ENCODE measurements at places on chromosomes 12 and 14.

GRCh38 chr14:92558319-92558718 is 44.7 kb downstream of the RIN3 start:
- DNase-seq = no peak

DNA sequence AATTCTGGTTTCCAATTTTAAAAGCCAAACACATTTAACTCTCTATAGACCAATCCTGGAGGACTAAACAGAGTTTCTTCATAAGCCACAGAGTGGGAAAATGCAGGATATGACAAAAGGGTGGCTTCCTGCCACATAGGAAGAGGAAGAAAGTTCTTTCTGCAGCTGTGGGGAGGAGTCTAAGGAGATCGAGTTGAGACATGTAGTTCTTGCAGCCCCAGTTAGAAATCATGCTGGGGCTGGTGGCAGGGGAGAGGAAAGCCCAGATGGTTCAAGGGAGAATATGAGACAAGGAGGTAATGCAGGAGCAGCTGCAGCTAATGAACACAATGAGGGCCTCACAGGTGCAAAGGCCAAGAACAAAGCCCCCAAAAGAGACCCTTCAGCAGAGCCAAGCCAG is 85.0 kb upstream of the ARID2 start:
- DNase-seq = no peak

DNA sequence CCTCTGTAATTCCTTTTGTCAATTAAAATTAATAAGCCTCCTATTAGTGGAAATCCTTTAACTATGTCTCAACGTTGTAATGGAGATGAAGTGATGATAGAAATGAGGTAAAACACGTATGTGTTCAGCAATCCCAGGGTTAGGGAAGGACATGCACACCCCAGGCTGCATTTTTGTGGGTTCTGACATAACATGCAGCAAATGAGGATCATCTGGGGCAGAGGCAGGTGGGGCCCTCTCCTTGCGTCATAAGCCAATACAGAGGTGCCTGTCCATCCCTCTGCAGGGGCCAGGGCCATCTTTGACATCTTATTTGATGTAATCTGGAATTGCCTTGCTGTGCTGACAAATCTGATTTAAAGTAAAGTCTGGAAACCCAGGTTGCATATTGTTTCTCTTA is 73.2 kb downstream of the MYRFL start:
- no peak for DNase-seq

- DNase-seq = peak; percentile 76
These were observed 153.8 kb upstream of the DDHD1 start for GRCh38 chr14:53306911-53307310.

- DNase-seq = no peak
These were observed 16.1 kb upstream of the SLC38A4 start for GRCh38 chr12:46841891-46842290.

DNA sequence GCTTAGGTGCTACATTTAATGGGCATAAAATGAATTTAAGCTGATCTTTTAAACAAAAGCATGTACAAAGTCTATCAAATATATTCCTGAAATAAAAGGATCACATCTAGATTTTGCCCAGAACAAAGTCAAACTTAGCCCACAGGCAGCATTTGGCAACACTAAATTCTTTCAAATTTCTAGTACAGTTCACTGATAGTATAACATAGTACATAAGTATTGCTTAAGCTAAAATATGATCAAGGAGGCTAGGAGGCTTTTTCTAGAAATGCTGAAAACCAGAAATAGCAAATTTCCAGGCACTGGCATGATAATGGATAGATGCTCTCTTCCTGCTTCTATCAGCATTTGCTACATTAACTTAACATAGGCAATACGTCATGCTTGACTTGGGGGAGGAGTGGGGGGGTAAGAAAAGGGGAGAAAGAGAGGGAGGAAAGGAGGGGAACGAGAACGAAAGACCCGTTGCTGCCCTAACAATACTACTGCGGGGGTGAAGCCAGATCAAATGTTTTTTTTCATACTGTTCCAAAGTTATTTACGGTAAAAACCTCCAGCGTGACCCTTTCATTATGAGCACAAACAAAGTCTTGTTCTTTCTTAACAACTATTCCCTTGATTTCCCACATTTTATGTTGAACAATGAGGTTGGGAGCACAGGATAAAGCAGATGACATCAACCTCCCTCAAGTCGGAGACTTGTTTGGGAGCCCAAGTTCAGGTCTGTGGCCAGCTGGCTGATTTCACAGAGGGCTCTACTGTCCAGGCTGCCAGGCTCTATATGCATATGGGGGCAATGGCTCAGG is 10.6 kb downstream of the TMED10 start:
- DNase-seq = peak; percentile 24

DNA sequence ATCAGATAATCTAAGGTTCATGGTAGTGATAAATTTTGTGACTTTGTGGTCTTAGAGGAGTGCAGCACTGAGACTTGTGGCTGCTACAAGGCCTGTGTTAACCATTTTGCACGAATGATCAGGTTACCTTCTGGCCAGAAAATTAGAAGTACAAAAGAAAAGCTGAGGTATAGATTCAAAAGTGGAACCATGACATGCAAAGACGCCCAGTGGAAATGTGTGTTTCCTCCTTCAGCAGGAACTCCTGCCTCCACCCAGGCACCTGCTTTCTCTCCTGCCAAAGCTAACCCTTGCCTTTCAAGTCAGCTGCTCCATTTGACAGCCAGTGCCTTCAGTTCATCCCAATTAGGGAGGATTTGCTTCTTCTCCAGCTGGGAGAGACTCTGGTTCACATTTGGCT is 10.1 kb downstream of the PDE6H start:
- DNase-seq = no peak

GRCh38 chr12:112848972-112849371 is 57.4 kb downstream of the RPH3A start:
- DNase-seq = no peak

DNA sequence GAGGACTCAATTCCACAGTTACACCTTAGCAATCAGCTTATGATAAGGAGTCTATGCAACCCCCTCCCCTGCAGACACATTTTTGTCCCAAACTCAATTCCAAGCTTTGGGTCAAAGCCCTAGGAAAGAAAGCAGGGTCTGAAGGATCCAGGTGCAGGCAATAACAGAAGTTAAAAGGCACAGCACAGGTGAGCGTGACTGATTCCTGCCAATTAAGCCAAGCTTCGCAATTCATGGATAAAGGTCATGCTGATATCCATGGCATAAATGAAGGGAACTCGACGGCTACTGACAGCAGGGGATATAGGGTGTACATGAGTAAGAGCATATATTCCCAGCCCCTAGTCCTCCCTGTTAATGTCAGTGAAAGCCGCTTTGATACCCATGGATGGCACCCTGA is 39.3 kb downstream of the C12orf56 start:
- DNase-seq = no peak

- DNase-seq = no peak
These were observed 387.9 kb downstream of the DAD1 start for GRCh38 chr14:22200977-22201605.

GRCh38 chr12:47891356-47891755 is 13.4 kb downstream of the VDR start:
- no peak for DNase-seq

DNA sequence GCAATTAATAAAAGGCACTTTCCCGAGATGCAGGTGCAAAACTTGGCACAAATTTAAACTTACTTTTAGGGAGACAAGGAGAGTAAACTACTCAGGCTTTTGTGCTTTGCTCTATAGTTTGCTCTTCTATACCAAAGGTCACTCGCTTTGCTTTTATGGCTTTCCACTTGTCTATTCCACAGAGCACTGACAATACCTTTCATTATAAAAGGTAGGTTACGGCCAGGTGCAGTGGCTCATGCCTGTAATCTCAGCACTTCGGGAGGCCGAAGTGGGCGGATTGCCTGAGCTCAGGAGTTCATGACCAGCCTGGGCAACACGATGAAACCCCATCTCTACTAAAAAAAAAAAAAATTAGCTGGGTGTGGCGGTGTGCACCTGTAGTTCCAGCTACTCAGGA is 32.9 kb downstream of the ALKBH1 start:
- no peak for DNase-seq

DNA sequence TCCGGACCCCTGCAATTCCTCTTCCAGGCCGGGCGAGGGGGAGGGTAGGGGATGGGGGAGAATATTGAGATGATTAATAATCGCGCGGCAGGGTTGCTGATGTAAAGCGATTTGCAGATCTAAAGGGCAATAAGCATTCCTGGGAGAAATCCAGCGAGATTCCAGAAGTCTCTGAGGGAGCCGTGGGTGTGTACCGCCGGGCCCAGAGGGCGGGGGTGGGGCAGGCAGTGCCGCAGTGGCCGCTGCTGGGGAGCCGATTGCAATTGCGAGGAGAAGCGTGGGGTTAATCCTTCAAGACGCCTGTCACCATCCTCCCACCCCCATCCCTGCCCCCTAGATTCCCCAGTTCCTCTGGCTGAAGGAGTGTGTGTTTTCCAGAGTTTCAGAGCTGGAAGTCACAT is 16.4 kb downstream of the FOS start:
- DNase-seq = peak; percentile 23

DNA sequence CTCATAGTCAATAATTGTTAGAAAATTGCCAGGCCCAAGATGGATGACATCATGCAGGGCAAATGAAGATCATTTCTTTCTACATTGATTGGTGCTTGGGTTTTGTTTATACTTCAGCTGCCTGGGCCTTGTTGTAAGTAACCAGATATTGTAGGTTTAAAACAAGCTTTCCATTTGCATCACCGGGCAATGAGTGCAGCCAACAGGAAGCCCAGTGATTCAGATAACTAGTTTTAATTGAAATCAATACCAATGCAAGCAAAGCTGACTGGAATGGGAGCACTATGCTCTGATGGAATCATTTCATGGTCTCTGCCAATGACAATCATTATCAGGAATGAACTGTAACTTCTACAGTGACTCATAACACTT is 279.3 kb downstream of the DUSP6 start:
- DNase-seq = no peak

DNA sequence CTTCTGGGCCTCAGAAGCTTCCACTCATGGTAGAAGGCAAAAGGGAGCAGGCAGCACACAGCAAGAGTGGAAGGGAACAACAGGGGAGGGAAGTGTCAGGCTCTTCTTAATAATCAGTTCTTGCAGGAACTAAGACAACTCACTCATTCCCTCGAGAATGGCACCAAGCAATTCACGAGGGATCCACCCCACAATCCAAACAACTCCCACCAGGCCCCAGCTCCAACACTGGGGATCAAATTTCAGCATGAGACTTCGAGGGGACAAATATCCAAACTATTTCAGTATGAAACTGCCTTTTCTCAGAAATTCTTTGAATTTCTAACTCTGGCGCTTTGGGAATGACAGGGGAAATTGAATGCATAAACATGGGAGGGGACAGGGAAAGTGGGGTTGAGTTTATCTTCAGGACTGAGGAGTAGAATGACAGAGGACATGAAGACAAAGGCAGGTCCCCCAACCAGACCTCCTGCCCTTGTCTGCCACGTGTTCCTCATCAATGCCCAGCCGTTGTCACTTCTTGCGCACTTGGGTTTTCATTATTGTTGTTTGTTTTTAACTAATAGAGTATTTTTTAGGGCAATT is 24.6 kb upstream of the APOF start:
- DNase-seq = no peak

GRCh38 chr12:14314801-14315200 is 50.7 kb upstream of the ATF7IP start:
- no peak for DNase-seq

GRCh38 chr12:84877340-84877739 is 35.3 kb downstream of the SLC6A15 start:
- DNase-seq = no peak

DNA sequence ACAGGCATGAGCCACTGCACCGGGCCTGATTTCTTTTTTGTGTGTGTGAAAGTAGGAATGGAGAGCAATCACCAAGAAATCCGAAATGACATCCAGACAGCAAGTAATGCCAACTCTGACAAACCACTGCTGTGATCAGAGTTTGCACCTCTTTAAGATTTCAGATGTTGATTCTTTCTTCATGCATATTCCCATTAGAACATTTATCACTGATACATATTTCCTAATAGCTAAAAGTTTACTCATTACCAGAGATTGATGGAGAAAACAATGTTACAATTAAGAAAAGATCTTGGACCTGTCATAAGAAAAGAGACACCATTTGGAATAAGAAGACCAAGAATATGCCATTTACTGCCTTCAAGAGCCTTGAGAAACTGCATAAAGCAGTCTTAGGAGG is 217.0 kb upstream of the MGAT4C start:
- DNase-seq = no peak

- no peak for DNase-seq
These were observed 267.3 kb downstream of the BCAT1 start for GRCh38 chr12:24681570-24681969.

DNA sequence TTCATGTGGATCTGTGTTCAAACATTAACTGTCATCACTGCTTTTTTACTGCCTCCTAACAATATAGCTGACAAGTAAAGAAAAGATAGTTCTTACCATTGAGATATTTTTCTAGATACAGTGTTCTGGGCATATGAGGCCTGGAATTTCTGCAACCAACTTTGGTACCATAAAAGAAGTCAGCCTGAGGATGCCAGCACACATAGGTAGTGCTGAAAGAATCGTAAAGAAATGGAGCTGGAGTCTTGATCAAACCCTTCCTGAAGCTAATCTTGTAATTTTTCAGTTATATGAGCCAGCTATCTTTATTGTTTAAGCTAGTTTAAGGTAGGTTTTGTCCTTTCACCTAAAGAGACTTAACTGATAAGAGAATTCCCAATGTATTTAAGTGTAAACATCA is 11.3 kb downstream of the ERG28 start:
- no peak for DNase-seq

DNA sequence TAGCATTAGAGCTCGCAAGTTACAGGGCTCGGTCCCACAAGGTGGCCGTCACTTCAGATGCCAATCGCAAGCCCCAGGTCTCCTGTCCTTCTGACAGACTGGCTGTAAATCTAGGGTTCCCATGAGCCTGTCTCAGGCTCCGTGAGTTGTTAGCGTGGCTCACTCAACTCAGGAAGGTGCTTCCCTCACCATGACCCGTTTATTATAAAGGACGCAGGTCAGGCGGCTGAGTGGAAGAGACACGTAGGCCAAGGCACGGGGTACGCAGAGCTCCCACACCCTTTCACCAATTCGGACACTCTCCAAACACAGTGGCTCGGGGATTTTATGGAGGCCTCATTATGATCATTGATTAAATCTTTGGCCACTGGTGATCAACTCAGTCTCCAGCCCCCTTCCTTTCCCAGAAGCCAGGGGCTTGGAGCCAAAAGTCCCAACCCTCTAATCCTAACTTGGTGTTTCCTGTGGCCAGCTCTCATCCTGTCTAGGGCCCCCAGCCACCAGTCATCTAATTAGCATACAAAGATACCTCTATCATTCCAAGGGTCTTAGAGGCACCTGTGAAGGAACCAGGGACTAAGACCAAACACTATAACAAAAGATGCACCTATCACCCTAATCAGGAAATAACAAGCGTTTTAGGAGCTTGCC is 25.8 kb upstream of the LRTM2 start:
- no peak for DNase-seq

DNA sequence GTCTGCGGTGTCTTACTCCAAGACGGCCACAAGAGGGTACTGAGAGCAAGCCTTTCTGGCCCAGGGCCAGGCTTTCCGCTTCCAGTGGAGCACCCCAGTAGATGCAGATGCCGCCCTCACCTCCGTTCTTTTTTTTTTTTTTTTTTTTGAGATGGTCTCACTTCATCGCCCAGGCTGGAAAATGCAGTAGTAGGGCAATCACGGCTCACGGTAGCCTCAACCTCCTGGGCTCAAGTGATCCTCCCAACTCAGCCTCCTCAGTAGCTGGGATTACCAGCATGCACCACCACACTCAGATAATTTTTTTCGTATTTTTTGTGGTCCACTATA is 5.6 kb upstream of the LBHD2 start:
- no peak for DNase-seq

GRCh38 chr12:110371408-110372055 is 32.0 kb downstream of the ANAPC7 start:
- peak; percentile 27 for DNase-seq

Measured in substantia nigra (tissue), 51 donors.